Hematopoietic multipotent progenitor cell treated with erythropoietin and hydrocortisone succinate and interleukin-3 and kit ligand, for 15 days (in vitro differentiated cells): ENCODE measurements at places on chromosomes 3 and 15.

GRCh38 chr3:195548006-195548405 lies 4.9 kb upstream of the PPP1R2 start:
- DNase-seq: no peak

GRCh38 chr15:56369234-56369633 lies 4.0 kb downstream of the TEX9 start:
- no peak for DNase-seq

DNA sequence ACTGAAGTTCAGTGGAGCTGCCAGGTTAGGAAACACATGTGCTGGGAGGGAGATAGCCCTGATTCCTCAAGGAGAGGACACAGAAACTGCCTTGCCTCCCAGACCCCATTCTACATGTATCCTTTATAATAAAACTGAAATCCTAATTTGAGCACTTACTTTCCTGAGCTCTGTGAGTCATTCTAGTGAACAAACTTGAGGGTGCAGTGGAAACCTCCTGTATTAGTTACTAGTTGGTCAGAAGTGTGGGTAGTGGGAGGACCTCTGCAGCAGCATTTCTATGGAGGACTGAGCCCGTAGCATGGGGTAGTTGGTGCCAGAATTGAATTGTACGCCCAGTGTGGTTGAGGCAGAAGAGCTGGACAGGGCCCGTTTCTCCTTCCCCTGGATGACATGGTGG lies 23.9 kb downstream of the ATP1B3 start:
- DNase-seq: no peak

DNA sequence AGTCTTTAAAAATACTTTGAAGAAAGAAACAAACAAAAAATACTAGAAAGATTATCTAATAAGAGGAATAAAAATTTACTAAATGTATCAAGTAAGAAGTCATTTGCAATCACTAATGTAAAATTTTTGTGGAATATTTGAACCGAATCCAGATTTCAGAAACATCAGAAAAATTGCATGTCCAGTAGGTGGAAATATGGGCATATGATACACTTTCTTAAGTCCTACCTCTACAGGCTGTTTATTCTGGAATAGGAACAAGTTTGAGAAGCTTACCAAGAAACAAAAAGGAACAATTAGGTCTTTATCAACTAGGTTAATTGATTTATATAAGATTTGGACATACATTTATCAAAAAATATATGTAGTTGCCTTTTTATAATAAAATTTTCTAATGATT lies 292.9 kb upstream of the ROBO1 start:
- DNase-seq: no peak

DNA sequence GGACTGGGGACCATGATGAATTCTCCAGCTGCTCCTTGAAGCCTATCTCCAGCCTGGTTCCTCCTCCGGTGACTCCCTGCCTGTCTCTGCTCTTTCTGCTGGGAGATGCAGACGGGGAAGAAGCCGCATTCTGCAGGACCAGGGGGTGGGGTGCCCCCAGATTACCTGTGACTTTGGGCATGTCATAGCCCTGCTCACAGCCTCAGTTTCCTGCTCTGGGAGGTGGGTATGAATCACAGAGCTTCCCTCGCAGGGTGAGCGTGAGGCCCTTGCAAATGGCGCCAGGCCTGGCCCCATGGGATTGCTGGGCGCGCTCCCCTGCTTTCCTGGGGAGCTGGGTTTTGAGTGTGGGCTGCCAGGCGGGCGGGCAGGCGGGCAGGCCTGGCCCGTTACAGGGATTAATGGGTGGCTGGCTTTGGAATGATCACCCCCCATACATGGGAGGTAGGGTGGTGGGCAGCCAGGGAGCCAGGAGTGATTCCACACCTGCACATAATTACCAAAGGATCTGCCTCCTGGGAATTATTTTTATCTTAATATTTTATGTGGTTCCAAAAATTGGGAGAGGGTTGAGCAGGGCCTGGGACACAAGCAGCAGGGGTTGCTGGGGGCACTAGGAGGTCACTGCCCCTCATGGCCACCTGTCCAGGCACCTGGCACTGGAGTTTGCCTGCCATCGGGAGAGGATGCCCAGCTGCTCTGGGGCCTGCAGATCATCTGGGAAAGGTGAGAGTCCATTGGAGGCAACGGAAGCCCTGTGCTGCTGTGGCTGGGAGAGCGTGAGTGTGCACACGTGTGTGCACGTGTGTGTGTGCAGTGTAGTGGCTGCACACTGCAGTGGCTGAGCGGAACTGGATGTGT lies 106.8 kb downstream of the WNT7A start:
- DNase-seq: no peak

- DNase-seq: no peak
Measured at GRCh38 chr15:78404125-78404524, 33.9 kb upstream of the IREB2 start.

DNA sequence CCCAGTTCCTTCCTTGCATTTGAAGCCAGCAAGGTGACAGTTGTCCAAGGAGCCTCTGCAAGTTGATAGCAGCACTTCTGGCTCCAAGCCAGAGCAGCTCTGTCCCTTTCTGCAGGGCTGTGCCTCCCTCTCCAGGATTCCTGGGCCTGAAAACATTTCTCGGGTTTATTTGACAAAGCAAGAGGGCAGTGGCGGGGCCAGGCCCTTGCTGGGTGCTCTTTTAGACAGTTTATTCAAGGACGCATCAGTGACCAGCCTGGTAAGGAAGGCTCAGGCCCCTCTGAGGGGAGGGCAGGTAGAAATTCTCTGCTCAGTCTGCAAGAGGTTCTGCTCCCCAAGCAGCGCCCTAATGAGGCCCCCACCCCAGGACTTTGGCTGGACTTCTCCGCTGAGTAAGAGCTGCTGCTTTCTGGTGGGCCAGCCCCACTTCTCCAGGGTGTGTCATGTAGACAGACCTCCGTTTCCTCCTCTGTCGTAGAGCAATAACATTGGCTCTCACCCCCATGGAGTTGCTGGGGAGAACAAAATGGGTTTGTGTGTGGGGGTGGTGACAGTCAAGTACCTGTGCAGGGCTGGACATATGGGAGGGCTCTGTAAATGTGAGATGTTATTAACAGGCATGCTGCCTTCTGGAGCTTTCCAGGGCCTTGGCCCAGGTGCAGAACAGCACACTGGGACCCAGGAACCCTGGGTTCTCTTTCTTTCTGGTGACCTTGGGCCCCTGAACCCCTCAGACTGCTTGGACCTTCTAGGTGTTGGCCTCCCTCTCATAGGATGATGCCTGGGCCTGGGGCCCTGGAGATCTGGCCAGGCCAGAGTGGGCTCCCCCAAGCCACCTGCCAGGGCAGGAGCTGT lies 146.2 kb upstream of the TLE3 start:
- DNase-seq: peak; percentile 3

DNA sequence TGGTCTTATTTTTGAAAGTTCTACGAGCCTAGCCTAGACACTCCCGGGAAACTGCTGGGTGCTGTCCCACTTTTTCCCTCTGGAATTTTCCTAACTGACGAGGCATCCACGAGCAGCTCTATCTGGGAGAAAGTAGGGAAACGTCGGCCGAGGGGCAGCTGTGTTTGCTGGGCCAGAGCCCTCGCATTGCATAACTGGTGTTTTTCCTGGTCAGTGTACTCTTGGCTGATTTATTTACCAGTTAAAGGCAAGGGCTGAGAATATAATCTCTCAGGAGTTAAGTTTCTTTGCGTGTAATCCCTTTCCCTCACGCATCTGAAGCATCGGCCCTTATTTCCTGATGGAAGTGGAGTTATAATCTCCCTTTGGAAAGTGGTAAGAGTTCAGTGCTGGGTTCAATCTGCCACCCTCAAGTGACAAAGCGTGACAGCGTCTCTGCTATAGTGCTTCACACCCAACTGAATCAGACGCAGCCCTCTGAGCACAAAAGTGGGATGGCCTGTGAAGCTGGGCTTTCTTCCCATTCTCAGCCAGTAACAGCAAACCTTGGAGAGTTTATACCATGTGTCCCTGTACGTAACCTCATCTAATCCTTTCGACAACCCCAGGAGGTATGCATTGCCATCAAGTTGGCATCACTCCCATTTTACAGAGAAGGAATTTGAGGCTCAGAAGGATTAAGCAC lies 311.5 kb downstream of the RORA start:
- no peak for DNase-seq

GRCh38 chr3:177294221-177294620 lies 96.9 kb upstream of the TBL1XR1 start:
- no peak for DNase-seq

DNA sequence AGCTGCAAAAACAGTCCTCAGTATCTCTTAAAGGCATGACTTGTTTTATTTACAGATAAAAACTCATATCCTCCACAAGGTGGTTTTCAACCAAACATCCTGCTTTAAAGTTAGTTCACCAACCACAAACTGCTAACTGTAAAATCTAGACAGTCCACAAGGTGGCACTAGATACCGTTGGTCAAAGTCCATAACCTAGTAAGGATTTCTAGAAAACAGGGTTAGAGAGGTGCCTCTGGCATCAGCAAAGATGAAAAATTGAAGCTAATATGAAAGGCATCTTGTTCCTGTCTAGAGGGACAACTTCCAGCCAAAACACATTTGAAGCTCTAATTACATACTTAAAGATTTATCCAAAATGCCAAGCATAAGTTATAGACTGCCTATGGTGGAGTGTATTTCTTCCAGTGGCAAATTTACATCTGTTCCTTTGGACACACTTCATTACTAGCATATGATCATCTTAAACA lies 56.0 kb downstream of the ZMAT3 start:
- DNase-seq: peak; percentile 79

DNA sequence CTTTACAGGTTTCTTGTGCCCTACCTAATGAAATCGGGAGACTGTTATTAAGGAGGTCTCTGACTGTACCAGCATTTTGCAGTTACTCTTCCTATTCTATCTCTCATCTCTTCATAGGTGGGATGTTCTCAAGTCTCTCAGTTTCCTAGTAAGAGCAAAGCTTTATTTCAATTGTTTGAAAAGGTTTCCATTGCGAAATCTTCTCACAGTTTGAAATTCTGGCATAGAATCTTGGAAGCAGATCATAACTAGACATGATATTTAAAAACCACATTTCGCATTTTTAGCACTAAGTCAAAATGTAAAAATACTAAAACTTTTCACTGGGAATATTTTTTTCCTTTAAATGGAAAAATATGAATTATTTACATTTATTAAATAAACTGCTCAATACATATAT lies 1311.4 kb downstream of the ROBO2 start:
- DNase-seq: no peak

- no peak for DNase-seq
Measured at GRCh38 chr3:49346797-49347251, 7.0 kb upstream of the USP4 start.

GRCh38 chr3:65776081-65776480 lies 262.6 kb downstream of the MAGI1 start:
- DNase-seq: no peak

GRCh38 chr3:46557814-46558183 lies 8.3 kb downstream of the LRRC2 start:
- DNase-seq: no peak

DNA sequence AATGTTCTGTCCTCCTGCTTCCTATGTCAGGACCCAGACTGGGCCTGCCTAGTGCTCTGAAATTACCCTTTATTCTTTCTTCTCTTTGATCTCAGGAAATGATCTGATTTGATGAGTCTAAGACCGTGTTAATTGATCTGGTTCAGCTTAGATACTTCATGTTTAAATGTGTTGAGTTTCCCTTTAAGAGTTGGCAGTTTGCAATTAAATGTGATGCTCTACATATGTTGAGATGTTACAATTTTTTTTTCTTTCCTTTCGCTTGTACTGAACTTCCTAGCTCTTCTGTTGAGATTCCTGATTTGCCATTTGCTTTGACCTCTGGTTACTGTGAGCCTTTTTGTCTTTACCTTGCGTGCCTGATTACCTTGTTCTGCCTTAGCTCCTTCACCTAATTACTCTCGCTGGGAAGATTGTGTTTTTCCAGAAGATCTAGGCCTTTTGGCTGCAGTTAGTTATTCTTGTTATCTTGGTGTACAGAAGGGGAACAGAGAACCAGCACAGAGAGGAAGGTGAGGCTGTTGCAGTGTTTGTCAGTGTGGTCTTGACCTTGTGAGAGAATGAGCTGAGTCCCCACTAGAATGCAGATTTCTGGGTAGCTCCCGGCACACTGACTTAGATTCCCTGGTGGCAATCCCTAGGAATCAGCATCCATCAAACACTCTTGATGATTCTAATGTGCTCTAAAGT lies 203.6 kb downstream of the EDEM1 start:
- DNase-seq: no peak

GRCh38 chr3:177295116-177295515 lies 97.8 kb upstream of the TBL1XR1 start:
- DNase-seq: no peak

GRCh38 chr3:127706785-127707351 lies 34.1 kb downstream of the ABTB1 start:
- DNase-seq: peak; percentile 50

DNA sequence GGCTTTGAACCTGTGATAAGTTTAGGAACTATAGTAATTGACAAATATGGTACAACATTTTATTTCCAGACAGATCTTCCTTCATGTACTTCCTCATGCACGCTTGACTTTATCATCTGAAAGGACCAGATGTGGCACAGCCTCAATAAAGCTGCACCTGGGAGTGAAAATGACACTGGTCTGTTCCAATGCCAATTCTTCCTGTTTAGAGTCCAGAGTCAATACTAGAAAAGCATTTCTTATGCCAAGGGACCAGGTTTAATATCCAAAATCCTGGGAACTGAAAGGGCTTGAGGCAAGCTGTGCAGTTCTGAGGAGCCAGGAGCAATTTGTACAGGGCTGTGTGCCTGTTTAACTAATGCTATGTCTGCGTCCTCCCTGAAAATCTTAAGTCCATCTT lies 15.3 kb downstream of the DPH6 start:
- no peak for DNase-seq

DNA sequence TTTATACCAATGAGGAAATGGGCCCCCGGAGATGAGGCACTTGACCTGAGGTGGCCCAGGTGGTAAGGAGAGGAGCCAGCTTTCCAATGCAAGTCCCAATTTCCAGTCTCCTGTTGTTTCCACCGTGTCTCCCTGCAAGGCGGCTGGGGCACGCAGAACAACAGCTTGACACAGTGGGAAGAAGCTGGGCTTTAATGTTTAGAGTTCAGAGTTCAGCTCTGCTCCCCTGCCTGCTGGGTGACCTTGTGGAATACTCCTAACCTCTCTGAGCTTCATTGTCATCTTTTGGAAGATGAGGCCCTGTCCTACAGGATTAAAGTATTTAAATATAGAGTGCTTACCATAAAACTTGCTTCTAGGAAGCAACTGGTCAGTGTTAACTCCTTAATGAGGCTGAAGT lies 80.3 kb downstream of the SMAD3 start:
- DNase-seq: no peak

- no peak for DNase-seq
Measured at GRCh38 chr3:134312873-134313846, 61.1 kb downstream of the AMOTL2 start.

DNA sequence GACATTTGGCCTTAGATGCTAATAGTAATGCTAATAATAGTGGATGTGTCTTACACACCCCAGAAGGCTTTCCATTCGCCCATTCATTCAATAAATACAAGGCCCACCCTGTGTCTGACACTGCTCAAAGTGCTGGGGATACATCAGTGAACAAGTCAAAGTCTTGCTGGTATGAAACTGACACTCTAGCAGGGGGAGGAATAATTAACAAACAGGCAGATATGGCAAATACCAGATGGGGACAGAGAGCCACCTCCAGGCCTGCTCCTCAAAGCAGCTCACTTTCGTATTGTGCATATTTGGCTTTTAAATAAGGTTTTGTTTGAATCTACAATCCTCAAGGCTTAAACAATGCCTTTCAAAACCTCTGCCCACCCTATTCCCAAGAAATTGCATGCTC lies 28.3 kb upstream of the LYZL4 start:
- no peak for DNase-seq
